Activated B cell treated with CpG ODN at 0.5 μM for 24 hours (primary cell): ENCODE measurements at places on chromosomes 4 and X.
A peak's percentile ranks its signal among the peaks of the same experiment; 100 is the strongest.

- no peak for DNase-seq
Observed at GRCh38 chrX:29922607-29923006, 292.8 kb upstream of the MAGEB2 start.

DNA sequence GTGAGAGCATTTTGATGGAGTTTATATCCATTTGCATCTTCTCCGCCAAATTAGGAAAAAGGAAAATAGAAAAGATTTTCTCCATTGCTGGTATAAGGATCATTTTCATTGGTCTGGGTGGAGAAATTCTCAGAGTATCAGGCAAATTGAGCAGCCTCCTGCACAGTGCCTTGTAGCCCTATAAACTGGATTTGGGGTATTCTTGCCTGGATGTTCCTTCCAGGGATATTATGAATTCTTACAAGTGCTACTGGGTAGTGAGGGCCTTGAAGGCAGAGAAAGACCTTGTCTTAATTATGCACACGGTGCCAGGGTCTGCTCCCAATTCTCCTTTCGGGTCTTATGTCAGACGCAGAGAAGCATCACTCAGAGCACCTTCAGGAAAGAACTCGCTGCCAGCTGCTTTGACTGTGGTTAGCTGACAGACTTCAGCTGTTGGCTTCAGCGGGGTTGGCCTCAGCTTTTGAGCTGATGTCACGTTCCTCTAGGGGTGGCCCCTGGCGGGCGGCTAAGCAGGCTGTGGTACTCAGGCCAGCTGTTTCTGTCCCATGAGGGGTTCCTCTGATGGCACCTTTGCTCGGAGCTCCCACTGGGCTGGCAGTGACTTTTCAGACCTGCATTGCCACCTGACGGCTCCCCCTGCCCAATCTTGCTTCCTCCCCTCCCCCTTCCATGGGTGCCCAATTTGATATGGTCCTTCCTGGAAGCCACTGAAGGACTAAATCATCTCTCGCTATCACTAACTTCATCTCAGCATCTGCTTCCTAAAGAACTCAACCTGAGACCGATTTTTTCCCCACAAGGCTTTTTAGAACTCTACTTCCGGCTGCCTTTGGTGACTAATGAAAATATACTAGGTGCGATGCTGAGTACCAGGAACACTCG, 519.5 kb downstream of the BCOR start:
- peak; percentile 32 for DNase-seq

GRCh38 chr4:175394208-175394607, 417.9 kb downstream of the GPM6A start:
- DNase-seq = no peak

DNA sequence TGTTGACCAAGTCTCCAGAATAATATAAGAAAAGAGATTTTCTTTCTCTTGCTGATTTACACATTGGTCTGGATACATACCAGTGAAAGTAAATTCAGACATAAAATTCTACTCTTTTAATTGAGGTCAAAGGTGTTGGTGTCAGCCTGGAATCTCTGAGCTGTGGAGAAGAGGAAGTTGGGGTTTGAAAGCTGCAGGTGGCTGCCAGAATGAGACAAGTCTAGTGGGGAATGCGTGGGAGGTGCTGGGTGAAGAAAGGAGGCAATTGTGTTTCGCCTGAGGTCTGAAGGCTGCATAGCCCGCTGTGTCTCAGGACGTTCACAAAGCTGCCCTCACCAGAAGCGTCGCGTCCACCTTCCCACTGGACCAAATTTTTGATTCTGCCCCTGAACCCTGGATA, 31.2 kb downstream of the PHEX start:
- DNase-seq = peak; percentile 25

GRCh38 chr4:76311896-76312331, 5.4 kb downstream of the STBD1 start:
- DNase-seq = no peak

DNA sequence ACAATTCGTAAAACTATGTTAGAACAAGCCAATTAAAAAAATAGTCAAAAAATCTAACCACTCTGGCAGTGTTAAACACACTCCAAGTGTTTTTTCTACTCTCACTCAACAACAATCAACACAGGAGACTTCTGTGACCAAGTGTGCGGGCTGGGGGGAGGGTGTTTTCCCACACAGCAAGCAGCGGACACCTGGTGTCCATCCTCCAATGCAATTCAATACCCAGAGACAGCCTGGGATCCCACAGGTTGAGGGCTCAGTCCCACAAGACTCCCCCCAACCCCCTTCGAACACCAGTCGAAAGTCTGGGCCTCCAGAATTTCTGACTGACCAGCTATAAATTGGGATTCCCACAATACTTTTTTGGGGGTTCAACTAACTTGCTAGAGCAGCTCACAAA, 8.3 kb upstream of the PIM2 start:
- DNase-seq = no peak

GRCh38 chr4:10033191-10033881, 12.0 kb upstream of the SLC2A9 start:
- DNase-seq = no peak

GRCh38 chr4:118225511-118225910, 127.3 kb downstream of the PRSS12 start:
- DNase-seq = no peak

- DNase-seq = no peak
Observed at GRCh38 chr4:145859926-145860325, 78.7 kb downstream of the ZNF827 start.

- DNase-seq = no peak
Observed at GRCh38 chrX:68508799-68509198, 9.9 kb downstream of the YIPF6 start.

GRCh38 chr4:57093845-57094831, 16.0 kb downstream of the IGFBP7 start:
- DNase-seq = no peak

- no peak for DNase-seq
Observed at GRCh38 chr4:34182306-34182705, 2062.0 kb downstream of the ARAP2 start.

DNA sequence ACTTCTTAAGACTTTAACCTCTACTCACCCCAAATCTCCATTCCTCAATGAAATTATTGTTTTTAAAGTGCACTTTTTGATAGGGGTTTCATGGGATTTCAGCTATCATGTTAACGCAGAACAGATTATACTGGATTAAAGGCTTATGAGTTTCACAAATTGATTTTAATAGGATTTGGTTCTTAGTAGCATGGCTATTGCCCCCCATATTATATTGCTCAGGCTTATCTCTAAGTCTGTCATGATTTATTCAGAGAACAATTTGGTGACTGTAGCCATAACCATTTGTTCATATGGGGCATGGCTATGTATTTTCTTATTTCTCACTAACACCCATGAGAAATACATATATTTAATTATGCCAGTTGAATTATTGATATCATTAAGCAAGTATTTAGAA, 57.0 kb downstream of the MND1 start:
- DNase-seq = no peak

DNA sequence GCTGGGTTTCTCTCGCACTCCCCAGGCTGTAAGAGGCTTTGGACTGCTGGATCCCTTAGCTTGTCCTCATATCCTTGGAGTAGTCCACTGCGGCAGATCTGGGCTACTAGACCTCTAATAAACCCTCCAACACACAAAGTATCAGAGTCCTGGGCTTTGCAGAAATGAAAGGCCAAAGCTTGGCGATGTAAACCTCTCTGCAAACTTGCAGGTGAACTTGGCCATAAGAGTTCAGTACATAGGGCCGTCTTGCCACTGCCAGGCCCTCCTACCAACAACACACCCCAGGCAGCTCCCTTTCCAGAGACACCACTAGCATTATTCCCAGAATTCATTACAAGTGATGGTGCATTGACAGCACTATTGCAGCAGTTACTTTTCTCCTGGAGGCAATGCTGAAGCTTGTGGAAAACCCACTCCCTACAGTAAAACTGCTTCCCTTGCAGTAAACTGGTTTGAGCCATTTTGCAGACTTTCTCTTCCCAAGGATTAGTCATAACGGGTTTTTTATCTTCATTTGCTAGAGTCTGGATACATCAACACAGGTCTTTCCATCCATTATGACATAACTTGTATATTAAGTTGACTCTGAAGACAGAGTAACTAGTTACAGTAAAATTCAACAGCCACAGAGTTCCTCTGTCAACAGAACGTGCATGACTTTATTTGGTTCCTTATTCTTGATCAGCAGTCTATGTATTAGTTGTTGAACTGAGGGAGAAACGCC, 2.4 kb downstream of the ANKRD50 start:
- no peak for DNase-seq

- DNase-seq = no peak
Observed at GRCh38 chrX:1023676-1024075, 188.8 kb downstream of the CRLF2 start.
